ENCODE measurements at places on chromosomes 1 and 21.
A peak's percentile ranks its signal among the peaks of the same experiment; 100 is the strongest.

- no peak for DNase-seq
These were observed 748 bp downstream of the PPP1R15B start for GRCh38 chr1:204410688-204411450.

DNA sequence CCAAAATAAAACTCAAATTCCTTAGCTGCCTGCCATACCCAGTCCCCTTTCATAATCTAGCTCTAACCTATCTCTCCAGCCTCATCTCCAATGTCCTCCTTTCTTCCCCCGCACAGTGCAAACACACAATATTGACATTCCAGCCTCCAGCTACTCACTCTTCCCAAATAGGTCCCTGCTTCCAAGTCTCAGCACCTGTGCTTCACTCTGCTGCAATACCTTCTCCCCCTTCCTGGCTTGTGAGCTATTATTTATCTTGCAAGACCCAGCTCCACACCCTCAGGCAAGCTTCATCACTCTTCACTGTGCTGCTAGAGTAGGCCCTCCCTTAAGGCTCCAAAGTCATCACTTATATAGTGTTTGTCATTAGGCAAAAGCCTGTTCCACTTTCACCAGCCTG is 9.7 kb downstream of the PLPP3 start:
- DNase-seq, result no peak

DNA sequence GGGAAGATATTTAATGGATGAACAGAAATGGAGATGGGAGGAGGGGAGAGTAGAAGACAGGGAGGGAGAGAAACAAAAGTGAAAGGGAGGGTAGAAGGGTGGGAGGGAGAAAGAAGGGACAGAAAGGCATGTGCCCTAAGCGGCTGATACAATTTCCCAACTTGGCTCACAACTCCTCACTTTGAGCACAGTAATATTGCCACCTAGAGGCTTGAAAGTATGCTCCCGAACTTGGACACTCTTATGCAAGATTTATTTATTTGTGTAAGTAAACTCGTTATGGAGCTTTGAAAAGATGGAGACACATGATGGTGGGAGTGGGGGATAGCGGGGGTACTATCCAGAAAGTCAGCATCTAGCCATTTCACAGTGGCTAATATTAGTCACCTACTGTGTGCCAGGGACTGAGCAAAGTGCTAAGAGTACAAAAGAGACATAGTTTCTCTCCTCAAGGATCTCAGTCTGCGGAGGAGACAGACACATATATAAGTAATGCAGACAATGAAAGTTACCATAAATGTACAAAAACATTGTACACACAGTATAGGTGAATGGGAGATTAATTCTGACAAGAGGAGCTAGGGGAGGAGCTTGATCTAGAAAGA is 189.7 kb downstream of the SEC16B start:
- peak; percentile 73 for DNase-seq

DNA sequence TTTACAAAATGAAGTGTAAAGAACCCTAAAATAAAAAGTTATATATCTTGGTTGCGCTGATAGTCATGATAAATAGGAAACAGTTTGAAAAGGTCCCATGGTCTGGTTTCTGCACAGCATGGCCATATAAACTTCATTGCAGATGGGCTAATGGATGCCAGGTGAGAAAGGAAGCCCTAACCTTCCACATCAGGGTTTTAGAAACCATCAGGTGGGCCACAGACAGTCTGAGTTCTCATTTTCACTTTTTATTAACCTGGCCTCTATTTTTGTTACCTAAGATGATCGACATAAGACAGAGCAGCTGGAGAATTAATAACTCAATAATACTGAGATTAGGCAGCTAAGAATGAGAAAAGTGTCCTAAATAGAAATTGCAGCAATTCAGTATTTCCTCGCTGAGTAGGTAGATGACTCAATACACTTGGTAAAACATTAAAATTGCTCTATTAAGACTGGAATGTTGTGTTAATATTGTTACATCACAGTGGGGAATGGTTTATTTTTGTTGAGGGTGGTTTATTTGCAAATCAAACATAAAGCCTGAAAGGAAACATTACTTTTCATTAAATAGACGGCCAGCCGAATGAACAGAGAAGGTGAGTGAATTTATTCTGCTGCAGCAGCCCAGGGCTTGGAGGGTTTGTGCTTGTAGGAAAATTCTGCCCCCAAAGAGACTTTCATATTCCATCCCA is 21.1 kb downstream of the C1orf21 start:
- DNase-seq, result no peak

GRCh38 chr1:165647970-165648369 is 16.9 kb downstream of the MGST3 start:
- DNase-seq, result no peak

GRCh38 chr21:45799765-45800338 is 156.3 kb downstream of the PCBP3 start:
- DNase-seq, result no peak

- no peak for DNase-seq
These were observed 301.2 kb downstream of the DUSP10 start for GRCh38 chr1:221440658-221441057.

DNA sequence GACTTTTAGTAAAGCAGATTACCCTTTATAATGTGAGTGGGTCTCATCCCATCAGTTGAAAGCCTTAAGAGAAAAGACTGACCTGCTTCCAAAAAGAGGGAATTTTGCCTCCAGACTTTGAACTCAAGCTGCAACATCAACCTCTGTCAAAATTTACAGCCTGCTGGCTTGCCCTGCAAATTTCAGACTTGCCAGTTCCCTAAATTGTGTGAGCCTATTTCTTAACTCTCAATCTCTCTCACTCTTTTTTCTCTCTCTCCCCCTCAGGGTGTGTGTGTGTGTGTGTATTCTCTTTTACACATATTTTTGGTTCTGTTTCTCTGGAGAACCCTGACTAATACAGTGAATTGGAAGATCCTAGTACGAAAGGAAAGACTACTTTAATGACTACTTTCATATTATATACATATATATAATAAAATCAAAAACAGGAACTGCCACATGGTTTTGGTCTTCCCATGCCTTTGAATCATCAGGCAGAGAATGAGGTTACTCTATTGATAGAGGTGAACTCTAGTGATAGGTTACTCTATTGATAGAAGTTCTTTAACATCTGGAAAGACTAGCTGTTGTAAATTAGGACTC is 6.4 kb downstream of the OR2C3 start:
- DNase-seq, result no peak

DNA sequence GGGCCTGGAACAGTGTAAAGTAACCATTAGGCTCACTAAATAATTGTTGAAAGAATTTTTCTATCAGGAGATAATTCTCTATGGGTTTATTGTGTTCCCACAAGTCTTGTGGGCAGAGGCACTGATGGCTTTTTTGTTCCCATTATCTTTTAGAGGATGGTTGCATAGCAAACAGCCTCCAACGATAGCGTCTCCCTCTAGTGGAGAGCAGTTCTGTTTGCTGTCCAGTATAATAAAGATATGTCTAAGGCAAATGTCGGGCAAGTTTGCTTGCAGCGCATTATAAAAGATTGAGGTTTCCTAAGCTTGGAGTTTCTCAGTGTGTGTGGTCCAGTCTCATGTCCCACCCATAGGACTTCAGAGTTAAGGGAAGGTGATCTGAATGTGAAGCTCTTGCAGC is 1.3 kb upstream of the SLC6A17 start:
- DNase-seq, result no peak

DNA sequence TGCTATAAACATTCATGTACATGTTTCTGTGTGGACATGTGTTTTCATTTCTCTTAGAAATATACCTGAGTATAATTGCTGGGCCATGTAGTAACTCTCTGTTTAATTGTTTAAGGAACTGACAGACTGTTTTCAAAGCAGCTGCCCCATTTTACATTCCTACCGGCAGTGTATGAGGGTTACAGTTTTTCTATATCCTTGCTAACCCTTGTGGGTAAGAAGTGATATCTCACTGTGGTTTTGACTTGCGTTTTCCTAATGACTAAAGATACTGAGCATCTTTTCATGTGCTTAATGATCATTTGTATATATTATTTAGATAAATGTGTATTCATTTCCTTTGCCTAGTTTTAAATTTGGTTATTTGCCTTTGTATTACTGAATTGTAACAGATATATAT is 81.7 kb downstream of the DNM3 start:
- no peak for DNase-seq

- no peak for DNase-seq
These were observed 46.3 kb upstream of the RPL11 start for GRCh38 chr1:23645338-23645737.

DNA sequence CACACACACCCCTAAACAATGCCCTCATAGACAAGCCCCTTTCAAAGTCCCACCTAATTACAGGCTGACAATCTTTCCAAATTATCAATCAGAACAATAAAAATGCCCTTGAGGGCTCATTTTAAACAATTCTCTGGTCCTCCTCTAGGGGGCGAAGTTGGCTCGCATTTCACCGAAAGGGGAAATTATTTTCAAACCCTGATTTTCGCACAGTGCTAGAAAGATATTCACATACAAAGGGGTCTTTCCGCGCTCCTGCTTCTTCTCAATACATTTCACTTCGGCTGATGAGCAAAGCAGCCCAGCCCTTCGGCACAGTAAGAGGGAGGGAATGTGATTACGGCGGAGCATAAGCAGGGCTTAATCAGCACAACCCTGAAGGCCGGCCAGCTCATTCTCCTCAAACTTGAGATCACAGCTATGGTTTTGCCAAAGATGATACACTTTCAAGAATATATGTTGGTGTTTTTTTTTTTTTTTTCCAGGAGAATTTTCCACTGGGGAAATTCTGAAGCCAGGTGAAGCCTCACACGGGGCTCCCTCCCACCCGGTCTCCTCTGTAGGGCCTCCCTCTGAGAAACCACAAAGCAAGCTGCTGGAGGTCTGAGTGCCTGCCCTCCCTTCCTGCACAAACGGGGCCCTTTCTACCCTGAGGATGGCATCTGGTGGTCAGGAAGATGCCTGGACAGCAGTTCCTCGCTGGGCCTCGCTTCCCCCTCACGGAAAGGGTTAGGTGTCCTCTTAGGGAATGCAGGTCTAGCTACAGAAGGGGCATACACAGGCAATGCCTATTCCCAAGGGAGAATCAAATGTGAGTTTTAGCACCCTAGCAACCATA is 66.9 kb downstream of the GNG12 start:
- no peak for DNase-seq

DNA sequence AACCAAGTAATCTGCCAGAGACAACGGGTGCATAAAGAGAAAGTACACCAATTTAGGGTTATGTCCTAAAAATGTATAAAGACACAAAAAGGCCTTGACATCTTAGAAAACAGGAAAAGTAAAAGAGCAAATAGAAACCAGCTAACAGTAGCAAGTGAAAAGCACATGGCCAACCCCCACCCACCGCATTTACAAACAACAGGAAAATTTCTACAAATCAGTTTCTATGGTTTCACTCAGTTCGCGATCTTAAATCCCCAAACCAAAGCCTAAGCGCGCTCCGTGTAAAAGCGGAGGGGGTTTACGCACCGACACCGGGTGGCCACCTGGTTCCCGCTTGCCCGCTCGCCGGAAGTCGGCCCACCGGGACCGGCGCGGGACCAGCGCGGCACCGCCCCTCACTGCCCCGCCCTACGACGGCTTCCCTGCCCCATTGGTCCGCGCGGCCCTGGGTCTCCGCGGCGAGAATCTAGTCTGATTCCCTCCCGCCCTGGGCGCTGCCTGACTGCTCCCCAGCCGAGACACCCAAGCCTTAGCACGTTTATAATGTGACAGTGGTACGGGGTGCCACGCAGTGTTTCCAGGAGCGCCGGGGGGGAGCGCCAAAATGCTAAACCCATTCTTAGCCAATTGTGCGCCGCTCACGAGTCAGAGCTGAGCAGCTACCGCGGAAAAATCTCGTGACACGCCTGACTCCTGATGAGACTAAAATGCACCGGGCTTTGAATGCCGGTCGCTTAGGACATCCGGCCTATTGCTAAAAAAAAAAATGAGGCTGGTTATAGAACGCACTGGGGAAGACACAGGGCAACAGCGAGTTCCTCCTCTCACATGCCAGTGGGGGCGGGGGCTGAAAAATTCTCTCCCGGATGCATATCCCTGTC is at the start of gene GART:
Gene GART (minus strand): TSS at position 362 of the 884 bp plus-strand sequence. CDS start 2,802 bp downstream, outside the sequence.
- DNase-seq, result peak; percentile 28

GRCh38 chr1:185704181-185704580 is 30.0 kb upstream of the HMCN1 start:
- DNase-seq, result no peak

DNA sequence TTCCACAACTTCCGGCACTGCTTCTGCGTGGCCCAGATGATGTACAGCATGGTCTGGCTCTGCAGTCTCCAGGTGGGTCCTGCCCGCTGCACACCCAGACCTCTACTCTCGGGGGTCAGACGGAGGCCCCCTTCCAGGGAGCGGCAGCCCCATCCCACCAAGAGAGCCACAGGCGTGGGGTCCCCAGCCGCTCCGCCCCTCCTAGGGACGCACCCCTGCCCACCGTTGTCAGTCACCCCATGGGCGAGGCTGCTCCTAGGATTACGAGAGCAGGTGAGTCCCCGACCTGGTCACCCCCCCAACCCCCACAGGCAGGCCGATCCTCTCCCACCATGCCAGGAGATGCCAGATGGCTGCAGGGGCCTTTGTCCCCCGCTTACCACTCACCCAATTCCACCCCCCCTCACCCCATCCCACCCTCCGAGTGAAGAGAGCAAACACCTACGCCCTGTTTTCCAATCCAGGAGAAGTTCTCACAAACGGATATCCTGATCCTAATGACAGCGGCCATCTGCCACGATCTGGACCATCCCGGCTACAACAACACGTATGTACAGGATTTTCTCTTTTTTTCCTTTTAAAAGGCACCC is 107.0 kb downstream of the PDE9A start:
- DNase-seq, result no peak

DNA sequence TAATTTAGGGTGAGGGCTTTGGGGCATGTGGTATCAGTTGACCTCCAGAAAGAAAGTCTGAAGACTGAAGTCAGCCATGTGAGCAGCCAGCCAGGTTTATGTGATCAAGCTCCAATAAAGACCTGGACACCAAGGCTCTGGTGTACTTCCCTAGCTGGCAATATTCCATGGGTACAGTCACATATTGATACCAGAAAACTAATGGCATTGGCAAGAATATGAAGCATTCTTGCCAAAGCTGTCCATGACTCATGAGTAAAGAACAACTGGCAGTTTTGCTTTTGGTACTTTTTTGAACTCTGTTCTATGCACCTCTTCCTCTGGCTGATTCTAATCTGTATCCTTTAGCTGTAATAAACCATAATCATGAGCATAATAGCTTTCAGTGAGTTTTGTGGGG is 415.3 kb upstream of the CAMK1G start:
- no peak for DNase-seq

GRCh38 chr1:167905182-167905581 is 8.8 kb downstream of the ADCY10 start:
- peak; percentile 46 for DNase-seq

Data from NCI-H187 treated with DMSO at 0.1 percent for 48 hours (cell line).